ENCODE measurements at places on chromosomes 16 and 17. TPM values are rescaled to one million over a fixed set of nuclear protein-coding genes. Genes with fewer than 3 reads are reported as not detected.

- peak; percentile 21 for DNase-seq
- no peaks in the 10 kb centered on the region for H3K27me3 ChIP-seq
- peaks cover 39% of the 10 kb centered on the region for H3K4me1 ChIP-seq
- H3K27ac ChIP-seq: peak overlapping the region; percentile 0
- H3K36me3 ChIP-seq: no peaks in the 10 kb centered on the region
- no peak overlapping the region for H3K4me3 ChIP-seq
Measured at GRCh38 chr17:82225368-82226029, 3.3 kb upstream of the SLC16A3 start.

- H3K4me1 ChIP-seq: no peaks in the 10 kb centered on the region
- H3K27ac ChIP-seq: no peak overlapping the region
- DNase-seq: no peak
- no peak overlapping the region for H3K4me3 ChIP-seq
Measured at GRCh38 chr17:67095803-67096202, 51.4 kb downstream of the CACNG1 start.

- H3K27ac ChIP-seq: peak overlapping the region; percentile 29
- H3K27me3 ChIP-seq: no peaks in the 10 kb centered on the region
- no peak for DNase-seq
- no peaks in the 10 kb centered on the region for H3K4me1 ChIP-seq
- no peak overlapping the region for H3K4me3 ChIP-seq
Measured at GRCh38 chr16:15620611-15621195, 22.3 kb downstream of the MARF1 start.

GRCh38 chr16:24281466-24281865 is 25.3 kb downstream of the CACNG3 start:
- peaks cover 14% of the 10 kb centered on the region for H3K27me3 ChIP-seq
- H3K4me3 ChIP-seq: no peak overlapping the region
- no peak overlapping the region for H3K27ac ChIP-seq
- DNase-seq: no peak

DNA sequence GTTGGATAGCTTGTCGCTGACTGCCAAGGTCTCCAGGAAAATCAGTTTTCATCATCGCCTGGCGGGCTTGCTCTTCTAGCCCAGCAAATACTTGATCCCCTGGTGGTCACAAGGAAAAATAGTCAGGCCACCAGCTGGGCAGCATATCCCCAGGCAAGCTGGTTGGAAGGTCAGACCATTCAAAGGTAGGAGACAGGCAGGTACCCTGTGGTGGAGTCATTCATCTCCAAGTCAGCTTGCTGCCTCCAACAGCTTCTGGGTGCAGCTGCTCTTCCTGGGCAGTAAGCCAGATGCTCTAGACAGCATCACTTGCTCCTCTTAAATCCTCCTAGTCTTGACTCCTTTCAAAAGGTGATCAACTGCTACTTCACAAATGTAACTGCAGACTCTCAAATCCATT is 16.0 kb downstream of the ZNF821 start:
- peaks cover 61% of the 10 kb centered on the region for H3K36me3 ChIP-seq
- H3K4me3 ChIP-seq: no peak overlapping the region
- H3K27ac ChIP-seq: no peak overlapping the region

GRCh38 chr17:15364615-15365014 is 23.2 kb upstream of the TEKT3 start:
- H3K27me3 ChIP-seq: no peaks in the 10 kb centered on the region
- no peak overlapping the region for H3K27ac ChIP-seq
- H3K4me1 ChIP-seq: no peaks in the 10 kb centered on the region
- H3K4me3 ChIP-seq: no peak overlapping the region
- no peaks in the 10 kb centered on the region for H3K36me3 ChIP-seq

- DNase-seq: no peak
- H3K36me3 ChIP-seq: no peaks in the 10 kb centered on the region
- H3K27me3 ChIP-seq: no peaks in the 10 kb centered on the region
- H3K4me3 ChIP-seq: peak overlapping the region; percentile 99
- peaks cover 32% of the 10 kb centered on the region for H3K4me1 ChIP-seq
Measured at GRCh38 chr17:34979650-34980352, 511 bp upstream of the LIG3 start.

DNA sequence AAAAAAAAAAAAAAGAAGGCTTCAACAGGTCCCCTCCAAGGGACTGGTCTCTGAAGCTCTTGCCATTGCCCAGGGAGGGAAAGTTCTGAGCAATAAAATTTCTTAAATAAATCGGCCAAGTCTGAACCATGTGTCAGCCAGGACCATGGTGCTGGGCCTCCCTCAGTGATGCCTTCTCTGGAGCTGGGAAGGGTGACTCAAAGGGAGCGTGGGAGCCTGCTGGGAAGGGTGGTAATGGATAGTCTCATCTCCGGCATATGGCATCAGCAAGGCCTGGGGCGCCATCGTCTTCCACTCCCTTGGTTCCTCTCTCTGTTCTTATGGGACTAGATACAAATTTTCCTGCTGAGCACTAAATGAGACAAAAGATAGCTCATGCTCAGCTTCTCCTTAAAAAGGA is 2.3 kb downstream of the VKORC1 start:
- no peaks in the 10 kb centered on the region for H3K27me3 ChIP-seq
- no peak for DNase-seq
- H3K36me3 ChIP-seq: peaks cover 14% of the 10 kb centered on the region
- H3K4me3 ChIP-seq: no peak overlapping the region

DNA sequence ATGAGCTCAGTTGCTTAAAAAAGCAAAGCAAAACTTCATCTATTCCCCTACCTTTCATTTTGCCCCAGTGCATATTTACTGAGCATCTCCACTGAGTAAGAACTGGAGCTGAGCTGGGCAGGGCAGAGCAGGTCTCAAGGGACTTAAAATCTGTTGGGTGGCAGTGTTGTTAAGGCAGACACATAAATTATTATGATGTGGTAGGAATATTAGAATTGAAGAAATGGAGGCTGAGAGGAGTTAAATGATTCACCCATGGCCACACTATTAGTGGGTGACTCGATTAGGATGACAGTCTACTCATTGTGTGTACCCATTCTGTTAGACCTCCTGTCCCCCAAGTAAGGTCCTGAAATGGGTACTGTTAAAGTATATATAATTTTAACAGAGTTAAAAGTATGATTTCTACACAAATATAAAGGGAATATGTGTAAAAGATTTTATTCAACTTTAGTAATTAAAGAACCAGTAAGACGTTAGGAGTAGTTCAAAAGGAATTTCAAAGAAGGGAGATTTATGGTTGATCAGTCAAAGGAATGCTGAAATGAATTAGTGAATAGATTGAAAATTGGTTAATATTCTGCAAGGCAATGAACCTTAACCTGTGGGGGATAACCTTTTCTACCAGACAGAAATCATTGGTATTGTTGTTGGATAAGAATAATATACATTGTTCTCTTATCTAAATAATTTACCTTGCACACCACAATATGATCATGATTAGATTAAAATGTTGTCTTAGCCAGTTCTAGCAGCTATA is 17.5 kb downstream of the ITGB3 start:
- no peak overlapping the region for H3K4me3 ChIP-seq
- peaks cover 26% of the 10 kb centered on the region for H3K4me1 ChIP-seq
- H3K27ac ChIP-seq: no peak overlapping the region
- no peaks in the 10 kb centered on the region for H3K27me3 ChIP-seq

DNA sequence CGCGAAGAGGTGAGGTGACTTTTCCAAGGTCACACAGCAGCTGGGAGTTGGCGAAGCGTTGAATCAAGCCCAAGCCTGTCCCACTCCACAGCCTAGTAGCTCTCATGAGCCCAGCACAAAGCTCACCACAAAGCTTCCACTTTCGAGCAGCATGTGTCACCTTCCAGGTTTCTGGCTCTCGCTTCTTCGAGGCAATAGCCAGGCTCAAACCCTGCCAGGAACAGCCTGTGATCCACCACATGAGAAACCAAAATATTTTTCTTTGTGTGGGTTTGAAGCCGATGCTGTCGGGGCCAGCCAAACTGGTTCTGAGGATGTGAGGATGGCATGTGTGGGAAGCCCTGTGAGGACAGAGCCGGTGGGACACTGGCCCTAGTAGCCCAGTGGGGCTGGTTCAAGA is 68.1 kb downstream of the COG7 start:
- peaks cover 31% of the 10 kb centered on the region for H3K36me3 ChIP-seq
- H3K4me1 ChIP-seq: no peaks in the 10 kb centered on the region
- H3K4me3 ChIP-seq: no peak overlapping the region
- DNase-seq: no peak
- no peak overlapping the region for H3K27ac ChIP-seq

- H3K4me3 ChIP-seq: no peak overlapping the region
- no peaks in the 10 kb centered on the region for H3K27me3 ChIP-seq
- no peak overlapping the region for H3K27ac ChIP-seq
- H3K36me3 ChIP-seq: no peaks in the 10 kb centered on the region
Measured at GRCh38 chr16:2341456-2342447, 1.2 kb upstream of the ABCA3 start.

- H3K4me1 ChIP-seq: peaks cover 28% of the 10 kb centered on the region
- H3K27ac ChIP-seq: peak overlapping the region; percentile 92
- DNase-seq: no peak
- H3K27me3 ChIP-seq: no peaks in the 10 kb centered on the region
- H3K4me3 ChIP-seq: no peak overlapping the region
Measured at GRCh38 chr16:4617880-4618279, 3.2 kb upstream of the UBALD1 start.

GRCh38 chr16:19559242-19559910 is 3.9 kb downstream of the VPS35L start:
- H3K4me1 ChIP-seq: peaks cover 16% of the 10 kb centered on the region
- H3K27me3 ChIP-seq: no peaks in the 10 kb centered on the region
- H3K27ac ChIP-seq: no peak overlapping the region
- no peaks in the 10 kb centered on the region for H3K36me3 ChIP-seq
- peak; percentile 23 for DNase-seq

GRCh38 chr16:66400503-66401380 is 26.4 kb upstream of the BEAN1 start:
- H3K4me3 ChIP-seq: peak overlapping the region; percentile 10
- H3K36me3 ChIP-seq: no peaks in the 10 kb centered on the region
- H3K27ac ChIP-seq: peak overlapping the region; percentile 25
- H3K4me1 ChIP-seq: peaks cover 38% of the 10 kb centered on the region
- DNase-seq: no peak

DNA sequence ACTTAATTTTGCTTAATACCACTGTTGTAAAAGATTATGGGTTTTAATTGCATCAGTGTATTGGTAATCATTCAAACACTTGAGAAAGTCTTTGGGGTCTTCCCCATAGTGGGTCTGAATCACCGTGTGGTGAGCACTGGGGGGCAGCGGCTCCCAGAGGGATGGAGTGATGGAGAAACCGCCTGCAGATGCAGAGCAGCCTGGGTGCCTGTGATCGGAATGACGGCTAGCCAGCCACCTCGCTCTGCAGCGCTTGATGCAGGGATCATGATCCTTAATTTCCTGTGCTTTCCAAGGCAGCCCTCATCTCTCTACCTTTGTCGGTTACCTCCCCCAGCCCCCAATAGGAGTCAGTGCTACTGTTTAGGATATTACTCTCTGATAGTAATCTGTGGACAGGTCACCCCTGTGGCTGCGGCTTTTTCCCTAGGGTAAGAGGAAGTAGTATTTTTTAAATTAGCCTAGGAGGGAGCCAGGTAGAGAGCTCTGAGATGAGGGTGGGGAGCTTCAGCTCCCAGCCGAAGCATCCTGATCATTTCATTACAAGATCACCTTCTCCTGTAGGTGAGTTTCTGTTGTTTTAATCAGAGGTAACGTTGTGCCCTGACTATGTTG is 135.6 kb downstream of the MSI2 start:
- H3K27ac ChIP-seq: no peak overlapping the region
- H3K4me1 ChIP-seq: no peaks in the 10 kb centered on the region
- H3K27me3 ChIP-seq: no peaks in the 10 kb centered on the region
- no peaks in the 10 kb centered on the region for H3K36me3 ChIP-seq
- H3K4me3 ChIP-seq: no peak overlapping the region
- DNase-seq: no peak

DNA sequence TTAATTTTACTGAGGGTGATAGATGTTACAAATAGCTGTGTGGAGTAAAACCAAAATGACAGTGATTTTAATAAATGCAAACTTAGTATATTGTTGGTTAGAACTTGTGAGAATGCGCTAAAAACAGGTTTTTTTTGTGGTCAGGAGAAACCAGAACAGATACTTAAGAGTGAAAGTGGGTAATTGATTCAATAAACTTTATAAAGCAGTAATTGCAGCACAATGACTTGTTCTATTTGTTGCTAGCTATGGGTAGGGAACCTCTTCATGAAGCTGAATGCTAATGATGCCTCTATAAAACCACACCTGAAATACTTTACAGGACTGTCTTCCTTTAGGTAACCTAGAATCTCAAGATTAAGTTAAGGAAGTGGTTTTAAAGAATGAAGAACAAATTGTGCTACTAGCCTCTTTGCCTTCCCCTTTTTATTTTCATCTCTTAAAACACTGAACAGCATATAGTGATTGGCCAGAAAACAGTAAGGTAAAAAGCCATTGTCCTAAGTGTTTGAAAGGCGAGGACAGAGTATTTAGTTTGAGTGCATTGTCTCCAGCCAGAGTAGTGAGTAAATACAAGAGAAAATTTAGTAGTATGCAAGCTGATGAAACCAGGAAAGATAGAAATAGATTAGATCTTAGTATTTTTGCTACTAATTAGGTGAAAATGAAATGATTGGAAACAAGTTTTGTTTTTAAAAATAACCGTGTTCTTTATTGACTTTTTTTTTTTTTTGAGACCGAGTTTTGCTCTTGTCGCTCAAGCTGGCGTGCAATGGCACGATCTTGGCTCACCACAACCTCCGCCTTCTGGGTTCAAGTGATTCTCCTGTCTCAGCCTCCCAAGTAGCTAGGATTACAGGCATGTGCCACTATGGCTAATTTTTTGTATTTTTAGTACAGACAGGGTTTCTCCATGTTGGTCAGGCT is 6.0 kb downstream of the GGNBP2 start:
- no peaks in the 10 kb centered on the region for H3K36me3 ChIP-seq
- peak overlapping the region; percentile 6 for H3K27ac ChIP-seq
- peaks cover 81% of the 10 kb centered on the region for H3K4me1 ChIP-seq
- DNase-seq: no peak
- no peaks in the 10 kb centered on the region for H3K27me3 ChIP-seq

Gene G6PC1
- not detected for total RNA-seq

Gene CRISPLD2
- total RNA-seq: 33.1 TPM

Gene NME3
- 31.6 TPM for total RNA-seq

Gene JPT1
- 17.1 TPM for total RNA-seq

Gene ABCA10
- 3.5 TPM for total RNA-seq

Gene CA4
- 8.7 TPM for total RNA-seq

Gene C16orf54
- 0.64 TPM for total RNA-seq

Gene PRR15L
- not detected for total RNA-seq

Gene RNF43
- 3.5 TPM for total RNA-seq

Gene TBC1D3K
- not detected for total RNA-seq
